ENCODE measurements at places on chromosomes 5 and 9.

DNA sequence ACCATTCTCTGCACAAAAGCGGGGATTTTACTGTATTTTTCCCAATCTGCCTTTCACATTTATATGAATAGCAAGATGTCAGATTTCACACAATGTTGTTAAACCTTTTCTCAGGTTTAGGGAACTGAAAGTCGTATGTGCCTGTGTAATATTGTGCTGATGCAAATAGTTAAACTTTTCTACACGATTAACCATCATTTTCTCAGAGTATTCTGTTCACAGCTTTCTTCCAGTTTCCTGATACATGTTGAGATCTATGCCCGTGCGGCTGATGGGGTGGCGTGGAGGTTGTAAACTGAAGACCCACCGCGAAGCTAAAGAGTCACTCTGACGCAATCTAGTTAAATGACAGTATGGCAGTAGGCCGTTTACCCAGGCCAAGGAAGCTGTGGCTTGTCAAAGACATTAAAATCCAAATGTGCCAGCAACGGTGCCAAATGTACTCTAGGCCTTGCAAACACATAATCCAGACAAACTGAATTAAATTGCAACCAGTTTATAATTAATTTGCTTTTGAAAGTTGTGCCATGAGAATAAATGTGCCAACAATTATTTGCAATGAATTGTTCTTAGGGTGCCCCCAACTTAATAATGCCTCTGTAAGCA lies 145.7 kb downstream of the EBF1 start:
- no peak for DNase-seq

DNA sequence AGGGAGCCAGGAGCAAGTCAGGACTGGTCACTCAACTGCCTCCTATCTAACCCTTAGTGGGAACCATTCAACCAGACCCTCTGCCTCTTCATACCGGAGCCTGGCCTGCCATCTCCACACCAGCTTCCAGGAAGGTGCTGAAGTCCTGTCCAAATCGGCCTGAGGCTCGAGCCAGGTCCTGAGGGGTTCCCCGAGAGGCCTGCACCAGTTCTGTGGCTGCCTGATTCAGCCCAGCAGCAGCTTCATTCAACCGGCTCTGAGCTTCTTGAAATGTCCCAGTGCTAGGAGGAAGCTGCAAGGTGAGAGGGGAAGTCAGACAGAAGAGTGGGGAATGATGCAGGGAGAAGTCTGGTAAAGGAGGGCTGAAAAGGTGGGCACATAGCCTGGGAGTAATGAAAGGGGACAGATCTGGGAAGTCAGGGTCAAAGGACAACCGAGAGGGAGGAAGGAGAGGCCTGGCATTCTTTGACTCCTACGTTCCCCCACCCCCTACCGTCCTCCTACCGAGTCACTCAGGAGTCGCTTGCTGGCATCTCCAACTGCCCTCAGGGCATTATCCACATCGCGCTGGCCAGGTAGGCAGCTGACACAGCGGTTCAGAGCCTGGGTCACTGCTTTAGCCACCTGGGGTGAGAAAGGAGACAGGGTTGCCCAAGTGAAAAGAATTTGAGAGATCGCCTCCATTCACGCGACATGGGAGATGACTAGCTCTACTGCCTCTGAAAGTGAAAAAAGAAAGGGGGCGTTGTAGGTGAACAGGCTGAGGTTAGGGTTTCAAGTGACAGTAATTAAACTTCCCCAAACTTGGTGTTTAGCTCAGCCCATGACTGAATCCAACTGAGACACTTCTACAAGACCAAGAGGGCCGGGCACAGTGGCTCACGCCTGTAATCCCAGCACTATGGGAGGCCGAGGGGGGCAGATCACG lies 20.2 kb downstream of the TLN1 start:
- no peak for DNase-seq

- no peak for DNase-seq
Observed at GRCh38 chr9:134623258-134624066, 18.1 kb upstream of the COL5A1 start.

- no peak for DNase-seq
Observed at GRCh38 chr9:92385477-92385876, 18.9 kb downstream of the OGN start.

DNA sequence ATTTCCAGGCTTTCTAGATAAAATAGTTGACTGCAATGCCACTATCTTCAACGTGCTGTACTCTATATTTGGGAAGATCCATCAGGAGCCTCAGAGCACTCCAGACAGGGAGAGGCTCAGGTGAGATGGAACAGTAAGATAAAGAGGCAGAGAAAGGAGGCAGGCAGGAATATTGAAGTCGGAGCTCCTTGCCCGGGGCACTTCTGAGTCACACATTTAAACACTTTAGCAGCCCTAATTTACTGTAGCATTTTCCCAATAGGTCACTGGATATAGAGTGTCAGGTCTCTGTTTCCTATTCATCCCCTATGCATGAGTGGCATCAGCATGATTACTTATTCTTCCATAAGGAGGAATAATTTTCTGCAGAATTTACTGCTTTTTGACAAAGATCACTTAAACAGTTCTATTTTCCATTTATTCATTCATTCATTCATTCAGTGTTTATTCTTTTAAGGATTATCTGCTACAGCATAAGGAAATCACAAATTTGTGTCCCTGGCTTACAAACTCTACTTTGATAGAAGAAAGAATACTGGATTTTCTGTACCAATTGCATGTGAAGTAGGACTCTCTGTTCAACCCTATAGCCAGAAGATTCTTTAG lies 170.7 kb downstream of the MAPKAP1 start:
- DNase-seq: no peak

DNA sequence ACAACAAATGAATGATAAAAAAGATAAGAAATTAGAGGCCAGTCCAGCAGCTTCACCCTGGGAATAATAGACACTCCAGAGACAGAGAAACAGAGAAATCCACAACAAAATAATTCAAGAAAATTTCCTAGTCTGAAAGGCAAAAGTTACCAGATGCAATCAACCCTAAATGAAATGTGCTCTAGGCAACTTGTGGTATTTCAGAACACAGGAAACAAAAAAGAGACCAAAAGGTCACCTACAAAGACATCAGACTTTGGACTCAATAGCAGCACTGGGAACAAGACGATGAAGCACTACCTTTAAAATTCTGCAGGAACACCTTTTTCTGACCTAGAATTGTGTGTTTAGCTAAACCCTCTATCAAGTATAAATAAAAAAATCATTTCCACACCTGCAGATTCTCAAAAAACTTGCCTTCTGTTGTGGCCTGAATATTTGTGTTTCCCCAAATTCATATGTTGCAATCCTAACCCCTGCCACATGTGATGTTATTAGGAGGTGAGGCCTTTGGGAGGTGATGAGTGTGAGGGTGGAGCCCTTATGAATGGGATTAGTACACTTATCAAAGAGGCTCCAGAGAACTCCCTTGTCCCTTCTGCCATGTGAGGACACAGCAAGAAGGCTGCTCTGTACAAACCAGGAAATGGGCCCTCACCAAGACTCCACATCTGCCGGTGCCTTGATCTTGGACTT lies 5.9 kb upstream of the MAPK9 start:
- DNase-seq: no peak

DNA sequence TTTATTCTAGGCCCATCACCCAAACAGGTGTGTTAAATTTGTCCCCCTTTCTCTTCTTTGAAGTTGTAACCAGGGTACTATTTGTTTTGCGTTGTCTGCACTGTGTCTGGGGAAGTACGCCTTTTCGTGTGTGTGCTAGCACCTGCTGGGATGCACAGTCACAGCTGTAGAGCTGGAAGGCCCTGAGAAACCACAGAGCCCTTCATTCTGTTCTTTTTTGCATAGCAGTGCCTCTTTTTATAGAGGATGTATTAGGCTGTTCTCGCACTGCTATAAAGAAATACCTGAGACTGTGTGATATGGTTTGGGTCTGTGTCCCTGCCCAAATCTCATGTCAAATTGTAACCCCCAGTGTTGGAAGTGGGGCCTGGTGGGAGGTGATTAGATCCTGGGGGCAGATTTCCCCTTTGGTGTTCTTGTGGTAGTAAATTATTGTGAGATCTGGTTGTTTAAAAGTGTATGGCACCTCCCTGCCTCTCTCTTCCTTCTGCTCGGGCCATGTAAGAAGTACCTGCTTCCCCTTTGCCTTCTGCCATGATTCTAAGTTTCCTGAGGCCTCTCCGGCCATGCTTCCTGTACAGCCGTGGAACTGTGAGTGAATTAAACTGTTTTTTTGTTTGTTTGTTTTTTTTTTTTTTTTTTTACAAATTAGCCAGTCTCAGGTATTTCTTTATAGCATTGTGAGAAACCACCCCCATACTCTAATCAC lies 14.0 kb downstream of the SEC61B start:
- DNase-seq: no peak

GRCh38 chr5:111585946-111586345 lies 73.6 kb upstream of the STARD4 start:
- DNase-seq: no peak

- no peak for DNase-seq
Observed at GRCh38 chr5:38782180-38782835, 63.5 kb upstream of the OSMR start.

DNA sequence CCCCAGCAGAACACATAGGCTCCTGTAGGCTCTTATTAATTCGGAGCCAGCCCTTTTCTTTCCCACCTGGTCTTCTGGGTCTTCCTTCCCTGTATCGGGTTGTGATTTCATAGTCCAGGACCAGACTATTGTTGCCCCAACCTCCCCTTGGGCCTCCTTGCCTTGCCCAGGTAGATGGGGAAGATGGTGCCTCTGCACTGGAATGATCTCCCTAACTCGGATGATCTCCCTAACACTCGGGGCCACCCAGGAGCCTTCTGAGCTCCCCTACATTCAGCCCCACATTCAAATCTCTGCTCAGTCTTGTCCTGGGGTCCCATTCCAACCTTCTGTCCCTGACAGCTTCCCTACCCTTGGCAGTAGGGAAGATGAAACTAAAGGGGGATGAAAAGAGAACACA lies 2.7 kb upstream of the IRF1 start:
- DNase-seq: no peak

DNA sequence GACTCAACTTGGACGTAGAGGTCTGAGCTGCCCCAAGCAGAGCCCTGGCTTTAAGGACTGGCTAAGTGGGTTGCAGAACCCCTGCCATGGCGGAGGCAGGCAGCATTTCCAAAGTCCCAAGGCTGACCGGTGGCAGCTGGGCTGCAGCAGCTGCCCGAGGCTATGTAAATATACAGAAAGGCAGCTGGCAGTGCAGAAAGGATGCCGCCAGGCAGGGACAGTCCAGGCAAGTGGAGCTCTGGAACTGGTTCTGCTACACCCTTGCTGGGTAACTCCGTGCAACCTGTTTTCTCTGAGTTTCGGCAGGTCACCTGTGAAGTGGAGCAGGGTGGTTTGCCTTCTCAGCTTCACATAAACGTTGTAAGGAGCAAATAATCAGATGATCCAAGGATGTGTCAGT lies 46.0 kb downstream of the SHB start:
- no peak for DNase-seq

- no peak for DNase-seq
Observed at GRCh38 chr9:22049411-22049810, 40.3 kb upstream of the CDKN2B start.

DNA sequence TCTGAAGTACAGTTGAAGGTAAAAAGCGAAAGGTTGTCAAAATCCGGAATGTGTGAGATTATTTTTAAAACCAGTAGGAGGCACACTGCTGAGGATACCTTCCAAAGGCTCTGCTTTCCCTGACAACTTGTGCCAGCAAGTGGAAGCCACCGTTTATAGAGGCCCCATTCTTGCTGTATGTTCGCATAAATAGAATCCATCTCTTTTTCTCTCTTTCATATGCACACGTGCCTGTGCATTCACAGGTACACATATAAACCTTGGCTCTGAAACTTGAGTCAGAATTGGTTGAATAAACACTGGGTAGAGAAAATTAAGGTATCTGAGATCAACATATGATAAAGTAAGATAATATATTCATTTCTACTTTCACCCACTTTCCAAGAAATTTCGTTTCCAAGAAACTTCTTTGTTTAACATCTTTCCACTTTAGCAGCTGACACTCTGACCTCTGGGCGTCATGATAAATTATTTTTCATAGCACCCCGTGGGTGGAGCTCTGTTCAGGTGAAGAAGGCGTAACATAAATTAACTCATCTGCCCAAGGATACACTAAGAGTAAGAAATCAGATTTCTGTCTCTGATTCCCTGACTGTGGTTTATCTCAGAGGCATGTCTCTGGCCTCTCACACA lies 63.7 kb upstream of the RICTOR start:
- DNase-seq: no peak

DNA sequence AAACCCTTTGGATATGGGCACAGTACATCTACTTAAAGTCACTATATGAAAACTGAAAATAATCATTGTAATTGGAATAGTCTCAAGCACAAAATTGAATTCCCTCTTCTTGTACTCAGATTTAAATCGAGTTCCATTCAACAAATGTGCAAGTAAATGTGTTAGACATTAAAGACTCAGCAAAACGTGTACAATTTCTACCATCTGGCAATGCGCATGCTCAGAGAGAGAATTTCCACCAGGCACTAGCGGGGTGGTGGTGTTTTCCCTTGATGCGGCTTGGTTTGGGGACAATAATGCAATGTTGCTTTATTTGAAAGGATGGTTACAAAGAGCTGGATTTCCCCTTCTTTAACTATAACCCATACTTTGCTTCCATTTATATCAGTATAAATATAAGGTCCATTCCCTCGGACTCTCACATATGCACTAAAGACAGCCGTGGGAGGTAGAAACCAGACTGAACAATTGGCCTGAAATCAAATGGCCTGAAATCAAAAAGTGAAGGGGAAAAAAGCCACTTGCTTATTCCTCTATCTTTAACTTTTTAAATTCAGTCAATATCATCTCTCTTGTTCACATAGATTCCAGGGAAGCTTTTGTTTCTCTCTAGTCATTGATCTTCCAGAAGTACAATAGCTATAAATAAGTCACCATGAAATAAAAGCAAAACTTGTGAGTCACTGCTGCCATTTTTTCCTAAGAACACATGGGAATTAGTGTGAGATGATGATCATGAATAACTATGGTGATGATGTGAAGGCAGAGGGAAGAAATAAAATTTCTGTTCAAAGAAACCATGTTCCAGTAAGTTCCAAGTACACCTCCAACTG lies 59.2 kb downstream of the ADAMTS12 start:
- DNase-seq: no peak

DNA sequence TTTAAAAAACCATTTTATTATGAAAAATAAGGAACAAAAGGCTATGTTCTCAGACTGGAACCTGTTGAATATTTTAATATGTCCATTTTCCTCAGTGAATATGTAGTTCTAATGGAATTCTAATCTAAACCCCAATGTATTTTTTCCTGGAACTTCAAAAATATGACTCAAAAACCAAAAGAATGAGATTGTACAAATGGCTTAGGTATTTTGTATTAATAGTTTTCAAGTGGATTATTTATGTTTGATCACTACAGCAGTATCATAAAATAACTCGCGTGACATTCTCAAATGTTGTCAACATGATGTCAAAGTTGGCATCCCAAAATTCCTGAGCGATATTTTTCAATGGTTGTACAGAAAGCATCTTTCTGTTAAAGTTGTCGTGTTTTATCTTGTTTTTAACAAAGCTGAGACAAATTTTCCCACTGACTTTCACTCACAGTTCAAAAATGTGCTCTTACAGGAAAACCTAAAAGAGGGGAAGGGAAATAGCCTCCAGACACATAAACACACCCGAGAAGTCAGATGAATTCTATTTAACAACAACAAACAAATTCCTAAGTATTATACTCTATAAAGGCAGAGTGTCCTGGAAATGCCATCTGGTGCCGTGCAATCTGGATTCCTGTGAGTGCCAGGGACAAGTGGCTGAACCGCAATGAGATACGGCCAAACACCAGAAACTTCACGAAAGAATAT lies 68.1 kb upstream of the TAS2R1 start:
- DNase-seq: no peak

- no peak for DNase-seq
Observed at GRCh38 chr5:179160584-179160983, 100.4 kb downstream of the ZNF354C start.
